ENCODE measurements at places on chromosomes 4 and X. TPM values are rescaled to one million over a fixed set of nuclear protein-coding genes. Genes with fewer than 3 reads are reported as not detected.

GRCh38 chr4:19850909-19851308, 400.8 kb upstream of the SLIT2 start:
- DNase-seq, result no peak

- DNase-seq, result no peak
Measured at GRCh38 chrX:129830494-129830893, 13.2 kb downstream of the ZDHHC9 start.

NXF2B gene
- not detected for total RNA-seq

CCSER1 gene
- not detected for total RNA-seq

All from activated CD8-positive, alpha-beta memory T cell treated with anti-CD3 and anti-CD28 coated beads, Interleukin-2, amount 10 ng/mL, durations not matched to agents 7 days and 5 days (primary cell).